CD14-positive monocyte (primary cell): ENCODE measurements at places on chromosomes 5 and 9. TPM values are rescaled to one million over a fixed set of nuclear protein-coding genes. Genes with fewer than 3 reads are reported as not detected.

GRCh38 chr9:94222870-94223269 is 36.2 kb upstream of the ZNF169 start:
- no peaks in the 10 kb centered on the region for H3K4me1 ChIP-seq
- no peaks in the 10 kb centered on the region for H3K27me3 ChIP-seq
- H3K27ac ChIP-seq: no peak overlapping the region
- DNase-seq: no peak
- H3K4me3 ChIP-seq: no peak overlapping the region
- H3K36me3 ChIP-seq: no peaks in the 10 kb centered on the region

DNA sequence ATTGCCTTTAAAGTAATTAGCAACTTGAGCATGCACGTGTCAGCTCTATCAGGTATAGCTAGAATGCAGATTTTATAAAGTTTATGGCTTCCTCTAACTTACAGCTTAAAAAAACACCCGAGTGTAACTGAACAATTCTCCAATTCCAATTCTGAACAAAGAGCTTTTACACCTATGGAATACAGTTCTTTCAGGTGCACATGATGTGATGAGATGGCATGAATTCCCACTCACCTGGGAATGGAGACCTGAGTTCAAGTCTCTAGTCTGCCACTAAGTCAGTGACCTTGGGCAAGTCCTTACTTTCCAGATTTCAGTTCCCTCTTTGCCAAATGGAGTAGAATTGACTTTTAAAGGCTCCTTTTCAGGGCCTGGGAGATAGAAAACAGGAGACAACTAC is 1.8 kb downstream of the ZFAND5 start:
- peaks cover 52% of the 10 kb centered on the region for H3K4me1 ChIP-seq
- DNase-seq: peak; percentile 29
- peaks cover 31% of the 10 kb centered on the region for H3K36me3 ChIP-seq
- H3K27me3 ChIP-seq: no peaks in the 10 kb centered on the region

DNA sequence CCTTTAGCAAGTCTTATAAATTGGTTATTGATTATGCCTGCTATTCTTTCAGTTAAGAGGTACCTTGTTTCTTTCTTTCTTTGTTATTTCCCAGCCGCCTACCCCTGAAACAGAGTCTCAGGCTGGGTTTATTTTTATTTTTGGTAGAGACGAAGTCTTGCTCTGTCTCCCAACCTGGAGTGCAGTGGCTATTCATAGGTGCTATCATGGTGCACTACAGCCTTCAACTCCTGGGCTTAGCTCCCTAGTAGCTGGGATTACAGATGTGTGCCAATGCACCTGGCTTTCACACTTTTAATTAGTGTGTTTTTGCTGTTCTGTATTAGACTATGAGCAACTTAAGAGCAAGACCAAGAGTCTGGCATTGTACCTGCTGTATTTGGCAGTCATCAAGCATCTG is 14.2 kb downstream of the MAML1 start:
- no peak overlapping the region for H3K4me3 ChIP-seq
- no peaks in the 10 kb centered on the region for H3K27me3 ChIP-seq
- peak overlapping the region; percentile 73 for H3K27ac ChIP-seq

DNA sequence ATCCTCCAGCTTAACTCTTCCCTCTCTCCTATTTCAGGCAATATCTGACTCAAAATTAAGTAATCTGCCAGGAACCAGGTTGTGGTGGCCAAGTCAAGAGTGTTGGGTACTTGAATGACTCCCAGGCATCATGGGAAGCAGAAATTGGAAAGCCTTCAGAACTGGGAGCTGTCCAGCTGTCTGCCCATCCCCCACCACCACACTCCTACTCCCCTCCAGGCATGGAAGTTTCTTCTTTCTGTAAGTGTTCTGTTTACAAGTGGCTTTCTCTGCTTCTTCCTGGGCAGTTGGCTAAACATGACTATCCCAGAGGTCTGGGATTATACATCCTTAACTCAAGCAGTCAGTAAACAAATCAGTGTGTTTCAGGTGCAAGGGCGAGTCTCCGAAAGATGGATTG is 14.6 kb upstream of the PBX3 start:
- DNase-seq: no peak
- H3K27ac ChIP-seq: no peak overlapping the region

DNA sequence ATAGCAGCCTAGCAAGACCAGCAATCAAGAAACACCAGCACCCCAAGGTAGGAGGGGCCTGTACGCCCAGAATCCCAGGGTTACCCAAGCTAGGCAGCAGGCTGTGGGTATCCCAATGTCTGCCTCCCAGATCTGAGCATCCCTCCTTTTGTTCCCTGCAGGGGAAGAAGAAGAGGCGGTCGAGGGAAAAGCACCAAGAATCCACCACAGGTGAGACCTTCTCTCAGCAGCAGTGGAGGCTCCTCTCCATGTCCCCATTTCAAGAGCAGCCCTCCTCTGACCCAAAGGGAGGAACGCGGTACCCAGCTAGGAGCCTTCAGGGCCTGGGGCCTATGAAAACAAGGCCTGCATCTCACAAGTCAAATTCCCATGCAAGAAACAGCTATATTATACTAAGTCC is 28.9 kb downstream of the TCF7 start:
- H3K36me3 ChIP-seq: peaks cover 71% of the 10 kb centered on the region
- no peaks in the 10 kb centered on the region for H3K4me1 ChIP-seq
- H3K27me3 ChIP-seq: no peaks in the 10 kb centered on the region
- H3K27ac ChIP-seq: no peak overlapping the region
- no peak for DNase-seq
- H3K4me3 ChIP-seq: no peak overlapping the region

GRCh38 chr5:58456486-58456885 is 3.4 kb downstream of the PLK2 start:
- H3K4me3 ChIP-seq: no peak overlapping the region
- H3K27me3 ChIP-seq: peaks cover 12% of the 10 kb centered on the region
- H3K4me1 ChIP-seq: peaks cover 24% of the 10 kb centered on the region

GRCh38 chr9:6619909-6620308 is 25.6 kb downstream of the GLDC start:
- no peak overlapping the region for H3K27ac ChIP-seq
- H3K36me3 ChIP-seq: no peaks in the 10 kb centered on the region
- H3K4me3 ChIP-seq: no peak overlapping the region
- no peak for DNase-seq
- H3K27me3 ChIP-seq: no peaks in the 10 kb centered on the region
- H3K4me1 ChIP-seq: no peaks in the 10 kb centered on the region

DNA sequence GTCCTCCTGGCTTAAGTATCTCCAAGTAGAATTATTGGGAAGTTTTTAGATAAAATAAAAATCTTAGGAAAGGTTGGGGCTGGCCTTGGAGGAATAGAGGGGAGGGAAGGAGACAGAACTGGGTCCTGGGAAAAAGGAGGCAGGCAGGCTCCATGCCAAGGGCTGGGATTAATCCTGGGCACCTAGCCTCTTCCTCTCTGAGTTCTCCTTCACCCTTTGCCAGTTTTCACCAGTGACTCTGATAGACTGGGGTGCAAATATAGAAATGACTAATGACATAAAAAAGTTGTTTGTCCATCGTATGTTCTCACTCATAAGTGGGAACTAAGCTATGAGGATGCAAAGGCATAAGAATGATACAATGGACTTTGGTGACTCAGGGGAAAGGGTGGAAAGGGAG is 81.9 kb downstream of the RMI1 start:
- DNase-seq: no peak
- no peaks in the 10 kb centered on the region for H3K4me1 ChIP-seq
- no peak overlapping the region for H3K27ac ChIP-seq
- no peak overlapping the region for H3K4me3 ChIP-seq
- H3K27me3 ChIP-seq: no peaks in the 10 kb centered on the region
- no peaks in the 10 kb centered on the region for H3K36me3 ChIP-seq

- H3K4me1 ChIP-seq: peaks cover 52% of the 10 kb centered on the region
- no peaks in the 10 kb centered on the region for H3K27me3 ChIP-seq
- peak; percentile 30 for DNase-seq
- H3K36me3 ChIP-seq: no peaks in the 10 kb centered on the region
- H3K27ac ChIP-seq: peak overlapping the region; percentile 90
Measured at GRCh38 chr9:126722922-126723806, 81.7 kb upstream of the ZBTB43 start.

- no peaks in the 10 kb centered on the region for H3K36me3 ChIP-seq
- DNase-seq: no peak
- H3K27ac ChIP-seq: no peak overlapping the region
- H3K4me3 ChIP-seq: peak overlapping the region; percentile 81
- H3K4me1 ChIP-seq: peaks cover 10% of the 10 kb centered on the region
- H3K27me3 ChIP-seq: peaks cover 66% of the 10 kb centered on the region
Measured at GRCh38 chr9:14323083-14323971, 9.4 kb upstream of the NFIB start.

DNA sequence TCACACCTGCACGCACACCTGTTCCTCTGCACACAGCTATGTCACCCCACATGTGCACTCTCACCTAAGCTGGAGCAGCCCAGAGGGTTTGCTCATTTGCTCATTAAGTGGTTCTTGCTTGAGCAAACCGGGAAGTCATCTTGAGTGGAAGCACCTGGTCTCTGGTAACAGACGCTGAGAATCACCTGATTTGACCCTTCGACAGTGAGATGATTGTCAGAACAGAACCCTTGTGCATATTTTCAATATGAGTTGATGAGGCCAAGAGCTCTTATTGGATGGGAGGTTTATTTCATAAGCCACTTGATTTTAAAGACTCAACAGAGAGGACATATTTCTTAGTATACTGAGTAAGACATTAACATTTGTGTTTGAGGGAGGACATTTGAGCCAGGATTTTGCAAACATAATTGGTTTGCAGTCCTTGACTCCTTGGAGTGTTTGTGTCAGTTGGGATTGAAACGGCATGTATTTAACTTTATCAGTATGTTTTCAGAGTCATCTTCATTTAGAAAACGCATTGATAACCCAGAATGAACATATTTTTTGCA is 22.1 kb upstream of the LPCAT1 start:
- H3K27ac ChIP-seq: no peak overlapping the region
- H3K27me3 ChIP-seq: no peaks in the 10 kb centered on the region
- DNase-seq: no peak

DNA sequence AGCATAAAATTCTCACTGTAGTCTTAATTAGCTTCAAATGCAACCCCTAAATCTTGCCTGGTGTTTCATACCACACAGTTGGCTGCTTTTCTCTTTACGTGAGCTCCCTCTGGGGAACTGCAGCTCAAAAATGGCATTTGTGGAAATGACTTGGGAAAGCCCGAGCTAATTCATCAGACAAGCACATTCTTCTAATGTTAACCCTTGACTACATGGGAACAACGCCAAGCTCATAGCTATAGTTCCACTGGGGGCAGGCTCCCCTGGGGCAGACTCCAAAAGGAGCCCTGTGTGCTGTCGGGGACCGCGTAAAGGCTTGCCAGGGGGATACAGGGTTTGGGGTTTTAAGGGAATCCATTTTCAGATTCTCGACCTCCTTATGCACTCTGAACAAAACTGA is 301.4 kb upstream of the DAP start:
- H3K4me1 ChIP-seq: no peaks in the 10 kb centered on the region
- DNase-seq: no peak
- H3K27ac ChIP-seq: no peak overlapping the region
- no peaks in the 10 kb centered on the region for H3K27me3 ChIP-seq
- H3K4me3 ChIP-seq: no peak overlapping the region

Gene HSPB3
- not detected for polyA plus RNA-seq

Gene SCGB3A2
- 1.3 and 1.4 TPM in 2 replicates for polyA plus RNA-seq

Gene WNK2
- polyA plus RNA-seq: 0.31 and 0.40 TPM in 2 replicates

Gene SHISAL2B
- polyA plus RNA-seq: not detected

Gene FAM78A
- 6.4 TPM for polyA plus RNA-seq

Gene SPATA31A3
- polyA plus RNA-seq: not detected
